Stimulated activated CD4-positive, alpha-beta T cell treated with anti-CD3 and anti-CD28 coated beads, Interleukin-1b, Interleukin-23, amount 100 ng/mL, for 1 hour (primary cell): ENCODE measurements at places on chromosomes 11 and 22.

DNA sequence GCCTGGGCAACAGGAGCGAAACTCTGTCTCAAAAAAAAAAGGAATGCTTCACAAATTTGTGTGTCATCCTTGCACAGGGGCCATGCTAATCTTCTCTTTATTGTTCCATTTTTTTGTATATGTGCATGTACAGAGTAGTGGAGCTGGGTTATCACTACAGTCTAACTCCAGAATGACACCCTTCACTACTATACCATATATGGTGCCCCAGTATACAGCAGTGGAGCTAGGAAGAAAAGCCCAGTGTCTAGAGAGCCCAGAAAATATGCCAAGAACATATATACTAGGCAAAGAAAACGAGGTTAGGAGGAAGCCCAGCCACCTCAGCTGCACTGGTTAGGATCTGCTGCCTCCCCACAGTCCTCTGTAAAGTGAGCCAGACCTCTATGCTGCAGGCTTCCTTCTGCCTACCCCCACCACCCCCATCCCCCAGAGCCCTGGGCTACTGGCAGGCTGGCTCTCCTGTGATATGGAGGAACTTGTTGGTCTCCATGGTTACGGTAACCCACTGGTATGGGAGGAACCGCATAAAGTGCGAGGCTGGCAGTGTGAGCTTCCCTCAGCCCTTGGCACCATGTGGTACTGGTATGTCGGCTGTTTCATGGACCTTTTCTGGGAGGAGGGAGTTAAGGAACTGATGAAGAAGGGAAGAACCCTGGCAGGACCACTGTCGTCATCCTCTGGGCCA lies 34.3 kb downstream of the RCOR2 start:
- no peak for DNase-seq

DNA sequence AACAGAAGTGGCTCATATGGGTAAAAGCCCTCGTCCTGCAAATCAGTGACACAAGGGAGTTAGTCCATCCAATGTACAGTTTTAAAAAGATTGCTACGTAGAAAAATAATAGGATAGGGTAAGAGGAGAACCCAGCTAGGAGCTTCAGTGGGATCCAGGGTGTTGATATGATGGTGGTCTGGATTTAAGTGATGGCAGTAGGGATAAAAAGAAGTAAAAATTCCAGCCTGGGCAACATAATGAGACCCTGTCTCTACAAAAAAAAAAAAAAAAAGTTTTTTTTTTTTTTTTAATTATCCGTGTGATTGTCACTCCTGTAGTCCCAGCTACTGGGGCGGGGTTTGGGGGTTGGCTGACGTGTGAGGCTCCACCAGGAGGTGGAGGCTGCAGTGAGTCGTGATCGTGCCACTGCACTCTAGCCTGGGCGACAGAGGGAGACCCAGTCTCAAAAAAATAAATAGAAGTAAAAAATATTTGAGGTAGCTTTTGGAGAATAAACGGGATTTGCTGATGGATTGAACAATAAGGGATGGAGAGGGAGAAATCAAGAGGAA lies 7.0 kb upstream of the L3MBTL2 start:
- no peak for DNase-seq

DNA sequence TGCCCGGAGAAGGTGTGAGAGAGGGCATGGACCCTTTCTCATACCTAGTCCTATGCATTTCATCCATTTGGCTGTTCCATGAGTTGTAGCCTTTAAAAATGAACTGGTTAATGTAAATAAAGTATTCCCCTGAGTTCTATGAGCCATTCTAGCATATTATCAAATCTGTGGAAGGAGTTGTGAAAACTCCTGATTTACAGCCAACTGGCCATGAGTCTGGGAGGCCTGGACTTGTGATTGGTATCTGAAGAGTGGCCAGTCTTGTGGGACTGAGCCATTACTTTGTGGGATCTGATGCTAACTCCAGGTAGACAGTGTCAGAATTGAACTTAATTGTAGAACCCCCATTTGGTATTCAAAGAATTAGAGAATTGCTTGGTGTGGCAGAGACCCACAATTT lies 48.4 kb downstream of the FAM118A start:
- DNase-seq, result no peak

DNA sequence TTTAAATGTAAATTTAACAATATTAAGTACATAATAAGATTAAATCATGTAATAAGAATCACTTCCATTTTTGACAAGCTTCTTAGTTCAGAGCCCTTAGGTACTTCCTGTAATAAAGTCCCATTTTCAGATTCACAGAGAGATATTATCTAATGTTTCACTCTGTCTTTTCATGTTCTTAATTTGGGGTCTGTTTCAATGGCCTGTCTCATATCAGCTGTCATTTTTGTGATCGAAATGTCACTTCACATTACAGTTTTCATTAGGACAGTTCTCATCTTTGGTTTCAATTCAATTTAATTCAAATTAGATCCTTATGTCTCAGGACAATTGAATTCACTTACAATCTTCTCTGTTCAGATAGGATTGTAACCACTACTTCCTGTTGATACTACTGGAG lies 22.6 kb upstream of the OLFML1 start:
- DNase-seq, result no peak

DNA sequence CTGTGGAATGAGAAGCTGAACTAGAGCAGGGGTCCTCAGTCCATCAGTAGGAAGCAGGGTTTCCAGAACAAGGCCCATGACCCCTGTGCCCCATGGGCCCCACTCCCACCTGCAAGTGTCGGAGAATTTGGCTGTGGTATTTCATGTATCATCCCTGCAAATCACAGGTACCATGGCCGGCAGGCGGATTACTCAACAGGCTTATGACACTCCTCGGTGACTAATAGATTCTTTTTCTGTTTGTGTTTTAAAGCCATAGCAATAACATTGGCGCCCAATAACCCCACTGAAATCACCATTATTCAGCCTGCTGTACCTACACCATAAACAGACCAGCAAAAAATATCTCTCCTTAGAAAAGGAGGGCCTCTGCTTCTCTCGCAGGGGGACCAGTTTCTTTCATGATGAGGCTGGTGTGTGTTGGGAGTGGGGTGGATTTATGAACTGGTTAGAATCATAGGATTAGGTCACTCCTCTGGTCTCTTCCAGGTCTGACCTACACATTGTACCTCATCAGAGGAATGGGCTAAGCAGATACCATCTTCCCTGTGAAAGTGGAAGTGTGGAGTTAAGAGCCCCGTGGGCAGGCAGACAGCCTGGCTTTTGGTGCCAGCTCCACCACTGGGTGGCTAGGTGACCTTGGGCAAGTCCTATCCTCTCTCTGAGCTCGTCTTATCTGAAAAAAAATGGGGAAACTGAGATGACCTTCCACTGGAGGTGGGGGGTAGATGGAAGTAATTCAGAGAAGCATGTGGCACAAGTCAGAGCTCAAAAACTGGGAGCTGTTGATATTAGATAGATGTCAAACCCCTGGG lies 60.2 kb upstream of the WNT11 start:
- DNase-seq, result no peak

DNA sequence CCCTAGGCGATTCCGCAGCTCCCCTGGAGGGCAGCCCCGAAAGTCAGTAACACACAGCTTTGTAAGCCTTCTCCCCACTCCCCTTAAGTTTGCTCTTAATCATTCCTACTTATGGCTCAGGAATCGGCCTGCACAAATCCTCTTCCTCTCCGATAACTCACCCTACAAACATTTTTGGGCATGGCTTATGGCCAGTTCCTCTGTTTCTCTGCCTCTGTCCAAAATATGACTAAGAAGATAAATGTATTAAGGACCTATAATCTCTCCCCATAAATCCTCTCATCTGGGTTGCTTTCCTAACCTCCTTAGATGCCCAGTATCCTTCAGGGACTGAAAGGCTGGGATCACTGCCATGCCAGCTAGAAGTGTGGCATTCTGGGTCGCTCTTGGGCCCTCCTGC lies 41.0 kb downstream of the PAMR1 start:
- DNase-seq, result no peak

GRCh38 chr22:45231293-45231692 lies 9.4 kb downstream of the KIAA0930 start:
- no peak for DNase-seq

GRCh38 chr11:122808478-122808869 lies 29.8 kb upstream of the CRTAM start:
- DNase-seq, result no peak

DNA sequence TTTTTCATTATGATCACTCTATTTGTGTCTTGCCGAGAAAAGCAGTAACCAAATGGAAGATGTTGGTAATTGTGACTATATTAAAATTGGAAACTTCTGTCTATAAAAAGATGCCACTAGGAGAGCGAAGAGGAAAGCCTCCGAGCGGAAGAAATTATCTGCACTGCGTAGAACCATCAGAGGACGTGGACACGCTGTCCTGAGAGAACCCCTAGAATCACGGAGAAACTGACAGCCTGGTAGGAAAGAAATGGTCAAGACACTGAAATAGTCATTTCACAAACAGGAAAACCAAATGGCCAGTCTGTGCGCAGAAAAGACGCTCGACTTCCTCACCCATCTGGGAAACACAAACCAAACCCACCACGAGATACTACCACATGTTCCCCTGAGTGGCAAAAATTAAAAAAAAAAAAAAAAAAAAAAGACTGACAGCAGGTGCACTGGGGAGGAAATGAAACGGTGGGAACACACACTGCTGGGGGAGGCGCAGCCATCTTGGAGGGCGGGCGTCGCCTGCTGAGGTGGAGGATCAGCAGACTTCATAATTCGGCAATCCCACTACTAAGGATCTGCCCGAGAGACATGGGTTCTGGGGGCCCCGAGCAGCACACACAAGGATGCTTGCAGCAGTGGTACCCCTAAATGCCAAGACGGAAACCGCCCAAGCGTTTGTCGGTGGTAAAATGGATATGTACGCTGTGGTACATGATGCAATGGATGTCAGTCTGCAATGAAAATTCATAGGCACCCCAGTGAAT lies 21.3 kb downstream of the IFITM10 start:
- no peak for DNase-seq

DNA sequence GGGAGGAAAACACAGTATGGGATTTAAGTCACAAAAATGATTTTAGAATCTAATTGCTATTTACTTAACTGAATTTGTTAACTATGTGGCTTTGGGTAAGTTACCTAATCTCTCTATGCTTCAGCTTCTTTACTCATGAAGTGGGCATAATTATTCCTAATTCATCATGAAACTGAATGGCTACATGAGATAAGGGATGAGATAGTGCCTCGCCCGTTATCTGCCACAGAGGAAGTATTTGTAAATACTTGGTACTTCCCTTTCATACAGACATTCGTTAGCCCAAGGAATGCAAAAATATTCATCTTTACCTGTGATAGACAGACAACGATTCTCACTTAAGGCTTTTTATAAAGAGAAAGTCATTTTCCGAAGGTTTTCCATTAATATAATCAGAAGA lies 221.2 kb upstream of the BLID start:
- DNase-seq, result no peak

DNA sequence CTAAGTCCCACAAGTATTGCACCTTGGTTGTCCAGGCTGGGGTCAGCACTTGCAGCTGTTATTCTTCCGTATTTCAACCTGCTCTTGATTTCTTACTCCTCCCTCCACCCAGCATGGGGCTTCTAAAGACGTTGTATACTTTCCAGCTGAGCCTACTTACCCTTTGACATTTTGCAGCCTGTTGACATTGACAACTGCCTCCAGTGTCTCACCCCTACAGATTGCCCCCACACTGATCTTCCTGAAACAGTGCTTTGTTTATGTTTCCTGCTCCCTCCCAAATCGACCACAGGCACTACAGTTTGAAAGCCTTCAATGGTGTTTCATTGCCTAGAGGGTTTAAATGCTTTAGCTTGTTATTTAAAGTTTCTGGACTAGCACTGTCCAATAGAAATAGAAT lies 56.6 kb downstream of the FAM83F start:
- DNase-seq, result no peak

- no peak for DNase-seq
Observed at GRCh38 chr11:73156686-73157085, 14.6 kb upstream of the FCHSD2 start.
